Tongue (tissue), 3 donors: ENCODE measurements at places on chromosomes 6 and 20.

DNA sequence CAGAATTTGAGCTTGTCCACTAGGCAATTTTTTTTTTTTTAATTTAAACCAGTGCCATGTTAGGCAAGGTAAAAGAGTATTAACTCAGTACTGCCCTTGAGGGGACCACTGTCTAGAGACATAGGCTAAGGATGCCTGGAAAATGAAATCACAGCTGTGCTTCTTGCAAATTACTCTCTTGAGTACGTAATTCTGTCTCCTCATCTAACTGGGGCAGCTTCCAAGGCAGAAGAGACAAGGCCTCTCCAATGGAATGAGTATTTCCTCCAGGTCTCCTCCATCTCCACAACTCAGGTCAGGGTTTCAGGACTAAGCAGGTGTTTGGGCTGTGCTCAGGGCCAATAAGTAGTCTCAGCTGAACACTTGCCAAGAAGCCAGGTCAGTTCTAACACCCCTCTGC is 33.8 kb upstream of the MRPS10 start:
- DNase-seq: peak; percentile 81

- no peak for DNase-seq
These were observed 12.1 kb downstream of the RBCK1 start for GRCh38 chr20:420166-420620.

GRCh38 chr6:146891615-146892265 is 293.0 kb downstream of the ADGB start:
- peak; percentile 34 for DNase-seq

GRCh38 chr6:34159844-34160243 is 14.0 kb upstream of the GRM4 start:
- DNase-seq: no peak

DNA sequence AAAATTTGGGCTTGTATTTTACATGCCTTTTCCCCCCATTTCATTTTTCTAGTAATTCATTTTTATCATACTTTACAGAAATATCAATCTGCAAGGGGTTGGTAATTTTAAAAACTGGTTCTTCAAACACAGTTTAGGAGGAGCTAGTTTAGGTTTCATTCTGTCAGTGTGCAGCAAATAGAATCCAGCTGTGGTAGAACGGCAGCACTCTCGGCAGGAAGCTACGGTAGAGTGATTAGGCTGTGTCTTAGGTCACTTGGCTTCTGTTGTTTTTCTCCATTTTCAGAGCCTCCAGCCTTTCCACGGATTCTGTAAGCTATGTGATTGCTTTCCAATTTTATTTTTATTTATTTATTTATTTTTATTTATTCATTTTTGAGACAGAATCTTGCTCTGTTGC is 32.7 kb downstream of the TLDC2 start:
- DNase-seq: peak; percentile 13

- no peak for DNase-seq
These were observed 43.8 kb upstream of the SEC63 start for GRCh38 chr6:108001696-108002231.

DNA sequence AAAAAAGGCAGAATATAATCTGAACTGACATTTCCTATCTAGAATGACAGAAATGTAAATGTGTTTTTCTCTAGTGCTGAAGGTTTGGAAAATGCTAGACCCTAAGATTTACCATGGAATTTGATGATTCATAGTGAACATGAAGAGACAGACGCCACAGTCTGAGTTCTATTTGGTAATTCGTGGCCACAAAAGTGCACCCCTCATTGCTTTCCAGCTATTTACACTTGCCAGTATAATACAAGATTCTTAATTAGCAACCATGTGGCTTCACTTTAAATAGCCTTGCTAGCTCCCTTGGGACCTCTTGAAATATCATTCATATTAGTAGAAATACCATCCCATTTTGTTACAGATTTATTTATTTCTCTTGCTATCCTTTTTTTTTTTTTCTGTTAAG is 636.8 kb downstream of the PRKN start:
- DNase-seq: no peak

DNA sequence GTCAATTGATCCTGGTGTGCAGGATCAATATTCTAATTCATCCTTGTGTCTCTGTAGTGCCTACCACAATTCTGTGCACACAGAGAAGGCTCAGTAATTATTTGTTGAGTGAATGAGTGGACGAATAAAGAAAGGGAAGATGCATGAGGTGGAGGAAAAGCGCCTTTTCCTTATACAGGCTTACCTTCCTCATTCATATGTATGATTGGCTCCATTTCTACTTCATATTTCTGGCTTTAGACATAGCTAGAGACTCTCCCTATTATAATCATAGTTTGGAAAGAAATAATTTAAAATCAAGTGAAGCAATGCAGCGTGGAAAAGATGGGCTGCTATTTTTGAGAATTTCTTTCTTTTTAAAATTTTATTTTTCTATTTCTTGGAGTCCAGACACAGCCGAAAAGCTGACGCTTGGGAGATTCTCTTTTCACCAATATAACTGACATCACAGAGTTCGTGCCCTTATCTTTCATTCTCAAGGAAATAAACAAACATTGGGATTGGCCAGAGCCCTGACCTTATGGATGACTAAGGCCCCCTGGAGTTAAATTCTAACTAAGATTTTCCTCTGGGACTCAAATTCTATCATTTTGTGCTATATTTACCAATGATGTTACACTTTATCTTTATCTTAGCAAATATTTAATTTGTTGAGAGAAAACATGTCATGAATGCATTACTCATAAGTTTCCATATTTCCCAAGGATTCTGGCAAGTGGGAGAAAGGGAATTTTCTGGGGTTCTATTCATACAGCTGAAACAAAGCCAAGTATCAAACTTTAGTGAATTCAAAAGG is 48.1 kb downstream of the PRL start:
- no peak for DNase-seq

DNA sequence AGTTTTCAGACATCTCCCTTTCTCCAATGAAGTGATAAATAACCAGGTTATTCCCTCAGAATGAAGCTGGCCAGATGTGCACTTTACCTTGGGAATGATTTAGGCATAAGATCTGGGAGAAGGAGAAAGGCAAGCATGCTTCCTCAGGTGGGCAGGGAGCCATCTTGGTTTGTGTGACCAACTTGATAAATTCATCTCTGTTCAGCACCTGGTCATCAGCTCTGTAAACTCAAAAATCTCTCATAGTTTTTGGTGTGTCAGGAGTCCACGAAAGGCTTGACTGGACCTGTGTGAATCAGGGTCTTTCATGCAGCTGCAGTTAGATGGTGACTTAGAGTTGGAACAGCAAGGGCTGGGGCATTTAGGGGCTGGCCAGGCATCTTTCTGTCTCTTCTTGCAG is 24.5 kb downstream of the ENPP1 start:
- DNase-seq: no peak

- no peak for DNase-seq
These were observed at the start of gene UNC5CL for GRCh38 chr6:41039060-41039998. TSS of gene UNC5CL (minus strand) at chr6:41039221. CDS start at chr6:41035074, 4,147 bp downstream.

GRCh38 chr20:15091421-15092037 is 754.1 kb upstream of the FLRT3 start:
- DNase-seq: no peak

DNA sequence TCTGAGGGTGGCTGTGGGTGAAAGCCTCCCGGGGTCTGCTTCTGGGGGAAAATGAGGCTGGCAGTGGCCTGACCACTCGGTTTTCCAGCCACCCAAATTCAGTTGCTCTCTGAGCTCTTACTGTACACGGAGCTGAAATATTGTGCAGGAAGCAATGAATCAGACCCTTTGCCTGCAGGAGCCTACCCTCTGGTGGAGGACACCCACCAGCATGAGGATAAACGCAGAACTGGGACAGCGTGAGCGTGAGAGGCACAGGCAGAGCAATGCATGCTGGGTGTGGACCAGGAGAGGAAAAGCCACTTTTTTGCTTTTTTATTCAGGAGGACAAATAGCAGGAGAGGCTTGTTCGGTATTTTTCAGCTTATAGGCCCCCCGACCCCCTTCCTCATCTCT is 298.0 kb downstream of the QKI start:
- no peak for DNase-seq

- no peak for DNase-seq
These were observed 204.5 kb downstream of the HIVEP2 start for GRCh38 chr6:142740449-142740848.

DNA sequence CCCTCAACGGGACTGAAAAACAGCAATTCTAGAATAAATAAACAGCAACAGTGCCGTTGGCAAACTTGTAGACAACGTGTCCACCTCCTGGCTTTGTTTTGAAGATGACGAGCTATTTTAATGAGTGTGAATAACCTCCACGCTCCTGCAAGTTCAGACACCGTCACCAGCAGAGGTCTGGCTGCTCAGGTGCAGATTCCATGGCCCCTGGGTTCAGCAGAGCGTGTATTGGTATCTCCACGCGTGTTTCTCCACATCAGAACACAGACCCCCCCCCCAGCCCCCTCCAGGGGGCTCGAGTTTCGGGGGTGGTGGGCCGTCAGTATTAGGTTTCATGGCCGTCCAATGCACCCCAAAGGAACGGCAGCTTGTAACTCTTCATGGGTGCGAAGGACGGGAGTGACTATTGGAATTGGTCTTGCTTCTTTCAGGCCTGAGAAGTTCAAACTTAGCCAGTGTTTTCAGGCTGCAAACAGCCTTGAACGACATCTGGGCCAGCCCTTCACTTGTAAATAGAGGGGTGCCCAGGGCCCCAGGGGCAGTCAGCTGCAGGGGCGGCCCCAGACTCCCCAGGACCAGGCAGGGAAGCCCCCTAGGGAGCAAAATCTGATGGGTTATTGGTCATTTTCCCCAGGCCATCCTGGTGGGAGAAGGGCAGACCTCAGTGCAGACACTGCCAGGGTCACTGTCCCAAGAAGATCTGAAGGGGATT is 308.6 kb downstream of the TAF4 start:
- no peak for DNase-seq

GRCh38 chr20:23654000-23654399 is 16.2 kb upstream of the CST3 start:
- DNase-seq: peak; percentile 63

DNA sequence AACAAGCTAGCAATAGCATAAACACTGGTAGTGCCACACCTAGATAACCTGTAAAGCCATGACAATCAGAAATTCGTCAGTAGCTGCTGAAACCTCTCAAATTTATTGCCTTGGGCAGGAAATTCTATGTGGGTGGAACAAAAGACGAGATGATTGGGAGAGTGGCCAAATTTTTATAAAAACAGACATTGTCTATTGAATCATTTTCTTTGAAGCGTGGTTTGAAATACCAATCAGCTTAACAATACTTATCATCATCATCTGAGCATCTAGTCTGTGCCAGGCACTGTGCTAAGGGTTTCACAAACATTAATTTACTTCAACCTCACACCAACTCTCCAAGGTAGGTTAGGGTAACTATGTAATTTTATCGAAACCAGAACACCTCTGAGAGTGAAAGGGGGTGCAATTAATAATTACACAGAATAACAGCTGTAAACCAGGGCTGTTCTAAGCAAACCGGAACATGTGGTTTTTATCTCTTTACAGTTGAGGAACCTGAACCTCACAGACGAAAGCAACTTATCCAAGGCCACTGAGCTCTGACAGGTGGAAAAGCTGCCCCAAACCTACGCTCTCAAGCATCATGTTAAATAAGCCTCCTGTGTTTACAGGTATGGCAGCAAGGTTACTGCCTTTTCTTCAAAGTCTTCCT is 43.4 kb downstream of the NHSL1 start:
- DNase-seq: peak; percentile 24

GRCh38 chr6:138005846-138006245 is 101.4 kb downstream of the PERP start:
- DNase-seq: no peak

DNA sequence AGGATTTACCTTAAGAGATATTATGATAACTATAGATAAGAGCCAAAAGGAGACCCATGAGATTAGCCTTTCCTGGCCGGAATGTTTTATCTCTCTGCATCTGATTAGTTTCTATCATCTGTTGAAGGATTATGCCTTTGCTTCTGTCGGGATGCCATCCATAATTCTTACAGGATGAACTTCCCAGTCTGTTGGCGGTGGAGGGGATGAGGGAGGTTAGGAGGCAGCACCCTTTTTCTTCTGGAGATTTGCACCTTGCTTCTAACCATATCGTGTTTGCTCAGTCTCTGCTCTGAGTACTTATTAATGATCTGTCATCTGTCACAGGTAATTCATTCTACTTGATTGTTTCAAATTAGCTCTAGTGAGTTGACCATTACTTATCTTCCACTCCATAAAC is 292.1 kb downstream of the KHDC1L start:
- DNase-seq: no peak

- peak; percentile 94 for DNase-seq
These were observed 67.1 kb upstream of the ZNFX1 start for GRCh38 chr20:49344975-49345374.

DNA sequence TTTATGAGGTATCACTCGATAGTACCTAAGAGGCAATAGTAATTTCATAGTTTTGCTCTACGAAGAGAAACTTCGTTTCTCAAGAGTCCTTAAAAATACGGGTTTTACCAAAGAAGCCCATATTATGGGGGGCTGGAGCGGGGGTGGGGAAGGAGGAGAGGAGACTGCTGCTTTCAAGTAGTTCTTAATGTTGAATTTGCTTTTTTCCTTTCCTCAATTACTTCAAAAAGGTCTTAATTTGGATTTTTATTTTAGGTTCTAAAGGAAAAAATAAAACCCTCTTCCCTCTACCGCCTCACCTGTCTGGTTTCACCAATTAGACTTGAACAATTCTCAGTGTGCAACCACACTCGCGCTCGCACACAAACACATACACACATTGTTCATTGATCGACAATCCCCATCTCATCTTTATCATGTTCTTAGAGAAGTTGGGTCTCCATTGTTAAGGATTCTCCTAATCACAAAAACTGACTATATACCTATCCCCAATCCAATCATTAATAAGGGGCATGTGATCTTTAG is 97.2 kb downstream of the HFE start:
- DNase-seq: no peak

DNA sequence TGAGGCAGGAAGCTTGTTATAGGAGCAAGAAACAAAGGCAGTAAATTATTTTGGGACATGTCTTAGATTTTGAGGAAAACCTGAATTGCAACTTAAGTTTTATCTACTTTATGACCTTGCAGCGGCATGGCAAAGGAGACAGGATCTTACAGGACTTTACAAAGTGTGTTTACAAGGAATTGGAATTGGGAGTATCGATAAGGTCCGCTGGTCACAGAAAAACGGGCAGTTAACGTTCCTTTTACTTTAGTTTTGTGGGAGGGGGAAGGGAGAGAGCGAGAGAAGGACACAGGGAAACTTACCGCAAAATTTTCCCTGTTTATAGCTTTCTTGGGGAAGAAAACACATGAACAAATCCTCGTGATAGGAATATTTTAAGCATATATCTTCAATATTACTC is 1607.2 kb downstream of the GRIK2 start:
- DNase-seq: no peak

DNA sequence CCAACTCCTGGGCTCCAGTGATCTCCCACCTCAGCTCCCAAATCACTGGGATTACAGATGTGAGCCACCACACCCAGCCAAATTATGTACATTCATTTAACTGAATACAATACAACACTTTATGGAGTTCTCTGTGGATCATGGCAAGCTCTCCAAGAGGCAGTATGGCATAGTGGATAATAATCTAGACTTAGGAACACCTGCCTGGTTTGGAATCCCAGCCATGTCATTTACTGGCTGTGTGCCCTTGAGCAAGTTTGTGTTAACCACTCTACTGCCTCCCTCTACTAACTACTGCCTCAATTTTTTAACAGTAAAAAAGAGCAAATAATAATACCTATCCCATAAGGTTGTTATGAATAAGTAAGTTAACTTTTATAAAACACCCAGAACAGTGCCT is 1.9 kb upstream of the ETV7 start:
- DNase-seq: no peak

GRCh38 chr6:108738684-108739416 is 109.4 kb upstream of the ARMC2 start:
- no peak for DNase-seq

- DNase-seq: no peak
These were observed 19.5 kb downstream of the NDUFAF4 start for GRCh38 chr6:96878143-96878542.

- DNase-seq: peak; percentile 21
These were observed 92.2 kb downstream of the CDH22 start for GRCh38 chr20:46215913-46216707.
